IPS DF 6.9 (cell line): ENCODE measurements at places on chromosomes 2 and 18.

DNA sequence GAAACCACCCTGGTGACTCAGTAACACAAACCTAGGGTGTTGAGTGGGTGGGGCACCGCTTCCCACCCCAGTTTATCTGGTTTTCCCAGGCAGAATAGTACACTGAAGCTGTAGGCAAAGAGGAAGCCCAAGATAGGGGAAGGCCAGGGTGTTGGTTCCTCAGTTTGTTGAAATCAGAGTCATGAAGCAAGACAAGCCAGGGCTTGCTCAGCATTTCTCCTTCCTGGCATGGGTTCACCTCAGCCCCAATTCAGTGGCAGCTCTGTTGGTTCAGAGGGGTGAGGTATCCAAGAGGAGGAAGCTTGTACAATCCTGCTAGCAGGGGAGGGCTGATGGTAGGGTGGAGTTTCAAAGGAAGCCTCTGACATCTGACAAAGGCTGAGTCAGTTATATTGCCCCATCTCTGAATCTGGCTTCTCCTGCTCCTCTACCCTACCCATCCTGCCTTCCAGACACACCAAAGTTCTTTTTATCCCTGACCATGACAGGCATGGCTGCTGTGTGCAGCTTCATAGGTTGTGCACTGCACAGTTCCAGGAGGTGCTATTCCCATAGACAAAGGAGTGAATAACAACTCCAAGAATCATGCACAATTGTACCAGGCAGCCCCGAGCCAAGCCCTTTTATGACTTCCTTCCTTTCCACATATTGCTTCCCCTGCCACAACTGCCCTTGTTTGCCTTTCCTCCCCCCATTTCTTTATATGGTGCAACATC, 24.9 kb upstream of the RAB10 start:
- DNase-seq = no peak

- DNase-seq = no peak
Observed at GRCh38 chr2:207546822-207547221, 17.1 kb downstream of the CREB1 start.

DNA sequence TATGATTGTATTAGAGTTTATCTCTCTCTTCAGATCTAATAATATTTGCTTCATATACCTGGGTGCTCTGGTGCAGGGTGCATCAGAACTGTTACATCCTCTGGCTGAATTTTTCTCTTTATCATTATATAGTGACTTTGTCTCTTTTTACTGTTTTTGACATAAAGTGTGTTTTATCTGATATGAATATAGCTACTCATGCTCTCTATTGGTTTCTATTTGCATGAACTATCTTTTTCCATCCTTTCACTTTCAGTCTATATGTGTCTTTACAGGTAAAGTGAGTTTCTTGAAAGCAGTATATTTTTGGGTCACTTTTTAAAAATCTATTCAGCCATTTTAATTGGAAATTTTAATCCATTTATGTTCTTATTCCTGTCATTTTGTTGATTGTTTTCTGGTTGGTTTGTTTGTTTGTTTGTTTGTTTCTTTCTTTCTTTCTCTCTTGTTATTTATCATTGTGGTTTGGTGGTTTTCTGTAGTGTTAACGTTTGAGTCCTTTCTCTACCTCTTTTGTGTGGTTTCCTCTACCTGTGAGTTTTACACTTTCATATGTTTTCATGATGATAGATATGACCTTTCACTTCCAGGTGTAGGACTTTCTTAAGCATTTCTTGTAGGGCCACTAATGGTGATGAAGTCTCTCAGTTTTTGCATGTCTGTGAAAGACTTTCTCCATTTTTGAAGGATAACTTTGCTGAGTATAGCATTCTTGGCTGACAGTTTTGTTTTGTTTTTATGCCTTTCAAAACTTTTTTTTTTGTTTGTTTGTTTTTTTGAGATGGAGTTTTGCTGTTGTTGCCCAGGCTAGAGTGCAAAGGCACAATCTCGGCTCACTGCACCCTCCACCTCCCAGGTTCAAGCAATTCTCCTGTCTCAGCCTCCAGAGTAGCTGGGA, 54.9 kb downstream of the CCNT2 start:
- no peak for DNase-seq

GRCh38 chr2:29039718-29040480, 34.4 kb downstream of the PCARE start:
- no peak for DNase-seq

DNA sequence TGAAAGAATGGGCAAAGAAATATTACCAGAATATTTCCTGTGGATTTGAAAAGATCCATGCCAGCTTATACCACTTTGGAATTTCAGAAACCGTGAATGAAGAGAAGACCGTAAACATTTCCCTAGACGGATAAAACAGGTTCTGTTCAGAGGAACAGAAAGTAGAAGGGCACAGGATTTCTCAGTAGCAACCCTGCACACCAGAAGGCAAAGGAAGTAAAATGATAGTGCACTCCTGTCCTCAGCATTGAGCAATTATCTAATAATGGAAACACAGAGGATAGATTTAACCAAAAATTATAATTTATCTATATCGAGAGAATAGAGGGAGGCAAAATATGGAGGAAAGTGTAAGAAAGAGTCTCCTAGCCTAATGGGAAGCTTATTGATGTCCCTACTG, 87.0 kb upstream of the ITGA6 start:
- DNase-seq = no peak

DNA sequence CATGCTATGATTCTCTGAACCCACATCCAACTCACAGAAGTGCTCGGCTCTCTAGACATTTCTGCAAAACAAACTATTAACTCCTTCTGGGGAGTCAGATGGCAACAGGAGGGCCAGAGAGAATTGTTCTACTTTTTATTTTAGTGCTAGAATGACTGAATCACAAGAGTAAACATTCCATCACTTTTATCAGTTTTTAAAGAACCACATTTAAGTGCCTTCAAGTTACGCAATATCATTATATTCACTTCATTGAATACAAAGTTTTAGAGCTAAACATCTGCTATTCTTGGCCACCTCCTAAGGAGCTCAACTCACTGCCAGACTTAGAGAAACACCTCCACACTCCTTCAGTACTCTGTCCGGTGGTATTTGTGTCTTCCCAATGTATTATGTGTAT, 22.4 kb downstream of the B4GALT6 start:
- no peak for DNase-seq

DNA sequence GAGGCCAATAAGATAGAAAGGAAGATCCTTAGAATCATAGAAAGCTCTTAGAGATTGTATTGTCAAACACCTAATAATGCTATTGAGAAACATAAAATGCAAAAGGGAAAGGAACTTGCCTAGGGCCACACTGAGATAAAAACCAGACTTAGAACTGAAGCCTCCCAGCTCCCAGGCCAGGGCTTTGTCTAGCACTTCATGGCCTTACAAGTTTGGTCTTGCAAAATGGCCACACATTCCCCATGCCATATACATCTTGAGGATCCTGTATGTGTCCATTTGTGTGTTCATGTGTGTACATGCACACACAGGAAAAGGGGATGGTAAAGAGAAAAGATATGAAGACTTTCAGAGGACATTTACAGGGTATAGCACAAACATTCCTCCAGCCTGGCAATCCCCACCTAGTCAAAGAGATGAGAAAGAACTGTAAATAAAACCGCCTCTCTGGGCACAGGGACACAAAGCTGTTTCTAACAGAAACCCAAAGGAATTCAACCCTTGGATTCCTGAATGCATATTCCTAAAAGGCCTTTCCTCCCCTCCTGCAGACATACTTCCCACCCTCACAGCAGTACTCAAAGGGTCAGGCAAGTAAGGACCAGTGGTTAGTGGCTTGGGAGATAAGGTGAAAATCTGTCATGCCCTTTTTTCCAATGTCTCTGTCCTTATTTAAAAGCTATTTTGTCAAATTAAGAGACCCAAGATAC, 99.7 kb upstream of the KLHL29 start:
- DNase-seq = no peak

GRCh38 chr2:43105586-43106558, 120.5 kb downstream of the ZFP36L2 start:
- DNase-seq = no peak

DNA sequence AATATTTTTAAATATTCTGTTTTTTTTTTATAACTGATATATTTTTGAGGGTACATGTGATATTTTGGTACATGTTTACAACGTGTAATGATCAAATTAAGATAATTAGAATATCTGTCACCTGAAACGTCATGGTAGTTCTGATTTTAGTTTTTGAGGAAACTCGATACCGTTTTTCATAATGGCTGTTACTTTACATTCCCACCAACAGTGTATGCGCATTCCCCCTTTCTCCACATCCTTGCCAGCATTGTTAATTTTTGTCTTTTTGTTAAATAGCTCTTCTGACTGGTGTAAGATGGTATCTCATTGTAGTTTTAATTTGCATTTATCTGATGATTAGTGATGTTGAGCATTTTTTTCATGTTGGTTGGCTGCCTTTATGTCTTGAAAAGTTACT, 206.8 kb upstream of the STON1 start:
- DNase-seq = no peak

- DNase-seq = no peak
Observed at GRCh38 chr18:2654169-2654927, 1.2 kb upstream of the SMCHD1 start.

DNA sequence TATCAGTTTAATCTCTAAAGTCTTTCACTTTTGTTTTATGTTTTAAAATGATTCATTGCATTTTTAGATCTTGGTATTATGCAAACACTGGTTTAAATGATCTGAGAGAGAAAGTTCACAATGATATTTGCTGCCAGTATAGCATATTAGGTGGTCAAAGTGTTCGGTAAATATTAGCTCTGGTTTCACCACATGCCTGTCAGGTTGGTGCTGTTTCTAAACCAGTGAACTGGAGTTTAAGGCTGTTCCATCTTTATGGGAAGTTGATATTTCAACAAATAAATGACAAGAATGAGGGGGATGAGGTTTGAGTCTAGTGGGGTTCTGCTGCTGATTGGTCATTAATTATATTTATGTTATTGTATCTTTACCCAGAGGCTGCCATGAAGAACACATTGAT, 436.4 kb downstream of the DCDC2C start:
- no peak for DNase-seq

GRCh38 chr18:59627414-59627813, 69.8 kb downstream of the CCBE1 start:
- DNase-seq = no peak

- no peak for DNase-seq
Observed at GRCh38 chr2:238409341-238410199, 17.2 kb upstream of the ASB1 start.

DNA sequence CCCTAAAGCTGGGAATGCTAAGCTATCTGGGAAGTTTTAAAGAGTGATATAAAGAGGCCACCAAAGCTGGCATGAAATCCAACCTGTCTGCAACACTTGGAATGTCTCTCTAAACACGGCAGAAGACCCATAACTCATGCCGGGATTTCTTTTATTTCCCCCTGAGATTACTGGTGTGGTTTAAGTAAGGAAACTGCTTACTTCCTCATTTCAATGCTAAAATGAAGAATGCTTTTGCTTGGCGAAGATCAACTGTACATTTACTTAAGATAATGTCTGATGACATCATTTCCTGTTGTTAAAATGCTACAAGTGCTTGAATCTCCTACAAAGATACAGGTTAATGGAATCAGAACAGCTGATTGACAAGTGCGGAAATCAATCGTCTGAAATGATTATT, 353.8 kb upstream of the SALL3 start:
- no peak for DNase-seq

DNA sequence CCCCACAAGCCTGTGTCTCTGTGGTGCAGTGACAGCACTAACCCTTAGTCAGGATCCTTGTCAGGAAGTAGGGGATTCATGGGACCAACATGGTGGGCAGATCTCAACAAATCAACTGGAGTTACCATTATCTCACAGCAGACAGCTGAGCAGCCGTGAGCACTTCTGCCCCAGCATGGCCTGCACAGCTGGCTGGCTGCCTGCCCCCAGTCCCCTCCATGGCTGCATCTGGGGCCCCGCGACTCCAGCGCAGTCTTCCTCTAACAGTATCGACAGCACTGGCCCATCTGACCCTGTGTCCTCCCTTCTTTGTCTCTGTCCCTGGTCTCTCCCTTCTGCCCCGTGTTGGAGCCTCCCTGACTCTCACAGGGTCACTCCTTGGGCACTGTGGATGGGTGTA, 4.7 kb upstream of the ADCY3 start:
- no peak for DNase-seq

DNA sequence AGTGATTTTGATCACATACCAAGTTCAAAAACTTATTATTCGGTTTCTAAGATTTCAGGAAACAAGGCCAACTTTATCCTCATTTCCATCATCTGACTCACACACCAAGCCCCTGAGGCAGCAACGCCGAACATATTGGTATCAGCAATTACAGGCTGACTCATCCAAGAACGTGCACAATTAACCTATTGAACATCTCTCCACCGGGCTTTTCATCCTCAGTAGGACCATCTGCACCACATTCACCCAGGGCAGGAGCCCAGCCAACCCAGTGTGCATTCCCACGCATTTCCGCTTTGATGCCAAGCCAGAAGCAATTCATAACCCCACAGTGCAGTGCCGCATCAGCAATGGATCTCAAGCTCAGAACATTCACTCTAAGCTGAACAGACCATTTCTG, 52.9 kb downstream of the SCG2 start:
- no peak for DNase-seq

- no peak for DNase-seq
Observed at GRCh38 chr2:220044383-220044782, 417.0 kb downstream of the SLC4A3 start.

DNA sequence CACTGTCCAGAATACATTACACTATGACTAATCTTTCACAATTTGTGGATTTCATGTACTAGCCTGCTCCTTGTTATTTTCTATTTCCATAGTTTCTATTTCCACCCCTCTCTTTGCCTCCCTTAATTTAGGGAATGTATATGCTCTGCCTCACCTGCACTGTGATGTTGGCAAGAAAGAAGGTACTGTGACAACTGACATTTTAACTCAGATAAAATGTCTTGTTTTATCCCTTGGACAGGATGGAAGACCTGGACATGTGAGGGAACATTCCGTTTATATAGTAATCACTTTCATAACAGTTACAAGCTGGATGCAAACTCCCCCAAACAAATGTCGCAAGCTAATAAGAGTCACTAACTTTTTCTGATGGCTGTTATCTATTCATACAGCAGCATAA, 21.5 kb upstream of the DSG3 start:
- DNase-seq = no peak

DNA sequence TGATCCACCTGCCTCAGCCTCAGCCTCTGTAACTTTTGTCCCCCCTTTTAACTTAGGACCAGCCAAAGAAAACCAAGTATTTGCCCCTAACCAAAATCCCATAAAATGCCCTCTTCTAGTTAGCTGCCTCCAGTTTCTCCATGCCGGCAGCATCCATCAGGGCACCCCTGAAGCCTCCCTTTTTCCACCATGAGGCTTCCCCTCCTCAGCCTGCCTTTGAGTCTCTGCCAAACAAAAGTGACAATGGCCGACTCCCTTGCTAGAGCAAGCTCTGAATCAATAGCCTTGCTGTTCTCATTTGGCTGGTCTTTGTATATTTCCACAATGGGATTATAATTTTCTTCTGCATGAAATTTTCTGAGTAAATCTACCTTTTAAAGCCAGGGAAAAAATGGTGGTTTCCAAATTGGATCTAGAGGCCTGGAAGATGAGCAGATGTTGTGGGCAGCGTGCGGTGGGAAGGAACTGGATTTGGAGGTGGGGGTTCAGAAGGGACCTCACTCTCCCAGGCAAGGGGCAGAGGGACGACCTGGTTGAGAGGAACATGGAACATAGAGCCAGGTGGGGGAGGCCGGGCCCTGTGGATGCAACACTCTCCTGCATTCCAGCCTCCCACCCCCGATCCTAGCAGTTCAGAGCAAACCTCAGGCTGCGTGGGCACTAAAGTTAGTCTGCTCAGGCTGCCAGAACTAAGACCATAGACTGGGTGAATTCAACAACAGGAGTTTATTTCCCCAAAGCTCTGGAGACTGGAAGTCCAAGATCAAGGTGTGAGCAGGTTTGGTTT, 80.6 kb downstream of the HS6ST1 start:
- DNase-seq = no peak
